ENCODE measurements at places on chromosomes 7 and 10.

DNA sequence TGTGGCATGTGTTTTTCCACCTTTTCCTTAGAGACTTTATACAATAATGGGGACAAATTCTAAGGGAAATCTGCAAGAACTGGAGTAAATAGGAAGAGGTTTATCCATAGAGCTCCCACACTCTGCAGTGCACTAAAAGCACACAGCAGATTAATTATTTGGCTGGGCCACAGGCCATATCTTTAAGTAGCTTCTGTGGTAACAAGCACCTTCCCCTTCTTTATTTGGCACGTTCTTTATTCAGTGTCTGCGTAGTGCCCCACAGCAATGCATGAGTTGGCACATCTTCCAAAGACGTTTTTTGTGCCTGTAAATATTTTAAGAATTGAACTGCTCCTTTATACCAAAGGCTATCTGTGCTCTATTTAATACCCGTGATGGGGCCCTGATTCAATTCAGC lies 104.9 kb upstream of the MBL2 start:
- DNase-seq: no peak

DNA sequence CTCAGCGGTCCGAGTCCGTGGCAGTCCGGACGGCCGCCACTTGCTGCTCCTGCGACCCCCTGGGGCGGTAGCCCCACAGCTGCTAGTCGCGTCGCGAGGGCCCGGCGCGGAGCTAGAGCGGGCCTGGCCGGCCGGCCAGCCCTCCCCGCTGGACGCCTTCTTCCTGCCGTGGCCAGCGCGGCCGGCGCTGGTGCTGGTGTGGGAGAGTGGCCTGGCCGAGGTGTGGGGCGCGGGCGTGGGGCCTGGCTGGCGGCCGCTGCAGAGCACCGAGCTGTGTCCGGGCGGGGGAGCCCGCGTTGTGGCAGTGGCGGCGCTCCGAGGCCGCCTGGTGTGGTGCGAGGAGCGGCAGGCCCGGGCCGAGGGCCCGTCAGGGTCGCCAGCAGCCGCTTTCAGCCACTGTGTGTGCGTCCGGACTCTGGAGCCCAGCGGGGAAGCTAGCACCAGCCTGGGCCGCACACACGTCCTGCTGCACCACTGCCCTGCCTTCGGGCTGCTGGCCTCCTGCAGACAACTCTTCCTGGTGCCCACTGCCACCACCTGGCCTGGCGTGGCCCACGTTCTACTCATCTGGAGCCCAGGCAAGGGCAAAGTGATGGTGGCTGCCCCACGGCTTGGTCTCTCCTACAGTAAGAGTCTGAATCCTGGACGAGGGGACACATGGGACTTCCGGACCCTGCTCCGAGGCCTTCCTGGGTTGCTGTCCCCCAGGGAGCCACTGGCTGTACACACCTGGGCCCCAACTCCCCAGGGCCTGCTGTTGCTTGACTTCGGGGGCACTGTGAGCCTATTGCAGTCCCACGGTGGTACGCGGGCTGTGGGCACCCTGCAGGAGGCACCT lies 631 bp downstream of the HPS6 start:
- DNase-seq: no peak

DNA sequence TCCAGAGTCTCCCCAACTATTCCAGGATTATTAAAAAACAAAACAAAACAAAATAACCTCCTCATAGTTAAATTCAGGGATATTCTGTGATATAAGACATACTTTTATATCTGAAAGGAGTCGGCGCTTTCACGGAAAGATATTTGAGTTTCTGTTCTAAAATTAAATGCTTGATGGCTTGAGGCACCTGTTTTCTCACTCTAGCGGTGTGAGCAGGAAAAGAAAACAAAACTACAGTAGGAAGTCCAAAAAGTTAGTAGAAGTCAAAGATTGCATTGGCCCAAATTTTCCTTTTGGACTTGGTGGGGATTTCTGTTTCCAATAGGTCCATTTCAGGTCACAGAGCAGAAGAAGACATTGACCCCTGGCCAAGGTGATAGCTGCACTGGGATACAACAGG lies 716.1 kb upstream of the POT1 start:
- DNase-seq: no peak

DNA sequence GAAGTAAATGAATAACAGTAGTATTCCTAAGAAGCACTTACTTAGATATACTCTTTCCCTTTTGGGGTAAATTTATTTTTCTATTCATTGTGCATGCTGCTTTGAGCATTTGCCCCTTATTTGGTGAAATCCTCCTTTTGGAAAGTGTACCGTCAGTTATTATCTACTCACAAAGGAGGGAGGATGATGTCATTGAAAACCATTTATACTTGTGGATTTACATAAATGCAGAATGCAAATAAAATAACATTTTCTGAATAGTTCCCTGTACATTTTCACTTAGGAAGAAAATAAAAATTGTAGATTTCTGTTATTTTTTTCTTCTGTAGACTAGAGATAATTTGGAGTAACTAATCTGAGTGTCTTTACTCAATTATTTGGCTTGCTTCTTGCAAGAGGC lies 29.5 kb upstream of the SEM1 start:
- no peak for DNase-seq

DNA sequence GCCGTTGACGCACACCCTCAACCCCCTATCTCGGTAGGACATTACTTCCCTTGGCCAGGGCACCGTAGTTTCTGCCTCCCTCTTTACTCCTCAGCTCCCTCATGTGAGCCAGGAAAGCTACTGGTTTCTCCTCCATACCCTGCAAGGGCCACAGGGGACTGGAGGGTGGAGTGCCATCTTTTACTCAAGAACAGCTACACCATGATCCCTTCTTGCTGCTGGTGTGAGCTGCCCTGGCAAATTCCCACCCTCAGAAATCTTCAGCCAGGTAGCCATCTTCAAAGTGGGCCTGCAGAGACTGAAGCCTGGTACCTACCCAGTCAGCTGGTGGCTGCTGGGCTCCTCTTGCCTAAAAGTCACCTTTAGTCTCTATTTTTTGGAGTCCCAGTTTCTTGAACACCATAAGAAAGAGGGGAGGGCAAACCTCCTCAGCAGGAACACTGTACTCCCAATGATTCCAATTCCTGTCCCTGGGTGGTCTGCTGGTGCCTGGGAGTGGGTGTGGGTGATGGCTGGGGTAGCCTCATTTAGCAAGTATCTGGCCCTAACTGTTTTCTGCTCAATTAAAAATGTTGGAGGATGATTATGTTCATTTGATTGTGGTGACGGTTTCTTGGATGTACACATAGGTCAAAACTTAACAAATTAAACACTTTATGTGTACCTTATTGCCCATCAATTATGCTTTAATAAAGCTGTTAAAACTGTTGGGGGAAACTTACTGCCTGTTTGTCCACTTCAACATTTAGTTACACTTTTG lies 105.0 kb upstream of the NPY start:
- no peak for DNase-seq

DNA sequence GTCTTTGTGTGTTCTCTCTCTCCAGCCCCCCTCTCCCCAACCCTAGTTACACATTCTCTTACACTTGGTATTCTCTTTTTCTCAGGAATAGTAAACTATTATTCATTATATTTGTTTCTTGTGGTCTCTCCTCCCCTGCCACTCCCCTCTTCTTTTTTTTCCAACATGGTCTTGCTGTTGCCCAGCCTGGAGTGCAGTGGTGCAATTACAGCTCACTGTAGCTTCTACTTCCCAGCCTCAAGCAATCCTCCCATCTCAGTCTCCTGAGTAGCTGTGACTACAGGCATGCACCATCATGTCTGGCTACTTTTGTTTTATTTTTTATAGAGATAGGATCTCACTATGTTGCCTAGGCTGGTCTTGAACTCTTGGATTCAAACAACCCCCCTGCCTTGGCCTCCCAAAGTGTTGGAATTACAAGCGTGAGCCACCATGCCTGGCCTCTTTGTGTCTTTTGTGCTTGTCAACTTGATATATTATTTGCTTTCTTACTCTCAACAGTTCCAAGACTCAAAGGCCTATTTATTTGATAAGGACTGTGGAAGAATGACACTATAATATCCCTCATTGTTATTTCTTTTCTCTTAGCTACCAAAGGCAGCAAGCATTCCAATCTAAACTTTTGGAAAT lies 66.9 kb downstream of the MLLT10 start:
- no peak for DNase-seq

DNA sequence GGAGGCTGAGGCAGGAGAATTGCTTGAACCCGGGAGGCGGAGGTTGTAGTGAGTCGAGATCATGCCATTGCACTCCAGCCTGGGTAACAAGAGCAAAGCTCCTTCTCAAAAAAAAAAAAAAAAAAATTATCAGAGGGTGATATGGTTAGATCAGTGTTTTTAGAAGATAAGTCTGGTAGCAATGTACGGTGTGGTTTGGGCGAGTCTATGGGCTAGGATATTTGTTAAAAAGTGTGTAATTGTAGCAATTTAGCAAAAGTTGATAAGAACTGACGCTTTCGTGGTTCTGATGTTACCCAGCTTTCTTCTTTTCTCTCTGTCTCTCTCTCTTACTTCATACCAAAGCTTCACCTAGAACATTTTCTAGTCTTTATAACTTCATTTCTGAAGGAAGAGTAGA lies 6.9 kb upstream of the CYP51A1 start:
- no peak for DNase-seq

DNA sequence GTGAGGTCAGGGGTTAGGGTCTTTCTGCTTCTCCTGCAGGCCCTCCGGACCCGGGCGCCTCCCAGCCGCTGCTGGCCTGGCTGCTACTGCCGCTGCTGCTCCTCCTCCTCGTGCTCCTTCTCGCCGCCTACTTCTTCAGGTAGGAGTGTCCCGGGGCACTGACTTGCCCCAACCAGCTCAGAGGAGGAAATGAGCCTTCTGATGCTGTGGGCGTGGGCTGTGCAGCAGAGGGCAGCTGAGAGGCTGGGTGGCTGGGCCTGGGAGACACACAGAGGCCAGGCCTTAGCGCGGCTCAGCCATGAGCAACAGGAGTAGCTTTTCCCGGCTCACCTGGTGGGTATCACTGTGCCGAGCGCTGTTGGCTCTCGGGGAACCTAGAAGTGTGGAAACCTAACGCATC lies 78.9 kb downstream of the MKI67 start:
- no peak for DNase-seq
